Central memory CD8-positive, alpha-beta T cell (primary cell): ENCODE measurements at places on chromosomes 3 and 15.

- no peak for DNase-seq
These were observed 654 bp downstream of the RUBCN start for GRCh38 chr3:197736010-197736490.

DNA sequence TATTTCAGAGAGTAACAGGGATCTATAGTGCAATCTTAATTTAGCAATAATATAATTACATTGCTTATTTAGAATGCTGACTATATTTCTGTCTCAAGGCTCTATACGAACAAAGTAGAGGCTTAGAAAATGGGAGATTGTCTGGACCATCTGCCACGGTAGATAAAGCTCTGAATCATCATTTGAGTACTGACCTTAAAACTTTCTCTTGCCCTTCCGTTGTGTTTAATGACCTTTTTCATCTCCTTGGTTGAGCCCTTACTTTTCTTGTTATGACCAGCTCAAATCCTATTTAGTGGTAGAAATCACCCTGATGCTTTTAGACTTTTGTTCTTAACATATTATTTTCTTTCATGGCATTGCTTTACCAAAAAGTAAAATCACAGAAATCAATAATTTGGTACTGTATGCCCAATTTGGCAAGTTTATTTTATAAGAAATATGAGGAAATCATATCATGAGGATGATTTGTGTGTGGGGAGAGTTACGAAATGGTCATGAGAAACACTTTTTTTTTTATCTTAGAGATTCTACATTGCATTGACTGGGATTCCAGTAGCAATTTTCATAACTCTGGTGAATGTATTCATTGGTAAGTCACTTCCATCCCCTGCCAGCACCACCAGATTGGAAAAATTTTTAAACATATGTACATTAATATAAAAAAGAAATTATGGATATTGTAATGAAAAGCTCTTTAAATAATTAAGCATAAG is 11.0 kb downstream of the NDUFB5 start:
- DNase-seq: no peak

DNA sequence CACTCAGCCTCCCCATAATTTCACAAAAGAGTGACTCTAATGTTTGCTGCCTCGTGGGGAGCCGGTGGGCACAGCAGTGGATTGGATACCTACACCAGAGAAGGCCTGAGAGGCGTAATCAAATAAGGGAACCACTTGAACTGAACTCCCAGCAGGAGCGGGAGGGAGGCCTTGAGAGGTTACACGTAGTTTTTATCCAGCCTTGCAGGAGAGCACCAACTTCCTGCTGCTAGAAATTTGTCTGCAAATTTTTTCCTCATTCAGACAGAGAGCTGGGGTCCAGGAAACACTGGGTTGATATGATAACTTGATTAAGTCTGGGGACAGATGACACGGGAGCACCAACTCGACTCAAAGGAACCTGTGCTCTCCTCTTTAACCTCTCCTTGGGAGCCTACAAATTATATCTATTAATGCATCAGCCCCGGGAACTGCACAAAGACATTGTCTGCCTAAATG is 69.8 kb downstream of the HES1 start:
- no peak for DNase-seq

DNA sequence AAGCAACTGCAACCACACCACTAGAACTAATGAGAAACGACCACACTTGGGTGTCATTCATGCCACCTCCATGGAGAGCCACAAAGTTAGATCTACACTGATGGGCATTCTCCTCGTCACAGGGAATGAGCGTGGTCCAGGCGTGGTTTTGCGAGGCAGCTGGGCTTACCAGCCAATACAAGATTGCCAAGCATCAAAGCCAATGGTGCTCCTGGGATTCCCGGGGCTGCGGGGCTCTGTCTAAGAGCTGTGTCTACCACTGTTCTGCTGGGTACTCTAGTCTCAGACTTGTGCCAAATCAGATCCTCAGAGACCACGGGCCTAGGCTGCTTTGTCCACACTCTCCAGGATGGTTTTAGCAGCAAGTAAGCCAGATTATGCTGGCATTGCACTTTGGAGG is 43.8 kb downstream of the RAB6B start:
- DNase-seq: no peak

- DNase-seq: no peak
These were observed 3.6 kb upstream of the PRRT3 start for GRCh38 chr3:9955611-9956352.

DNA sequence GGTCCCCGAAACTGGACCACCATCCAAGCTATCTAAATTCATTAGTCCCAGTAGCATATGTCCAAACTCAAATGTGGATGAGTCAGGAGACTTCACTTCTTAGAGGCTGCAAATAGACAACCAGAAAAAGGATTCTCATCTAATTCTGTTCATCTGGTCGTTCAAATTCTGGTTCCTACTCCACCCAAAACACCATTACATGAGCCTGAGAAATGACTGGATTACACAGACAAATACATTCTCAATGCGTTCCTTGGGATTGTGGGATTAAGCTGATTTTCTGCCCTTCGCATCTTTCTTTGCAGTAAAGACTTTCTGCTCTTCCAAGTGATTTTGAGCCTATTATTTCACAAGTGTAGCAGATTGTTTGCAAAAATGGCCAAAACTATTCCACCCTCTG is 472.3 kb upstream of the PROK2 start:
- no peak for DNase-seq

GRCh38 chr15:89542369-89542768 is 32.9 kb upstream of the TICRR start:
- DNase-seq: no peak

DNA sequence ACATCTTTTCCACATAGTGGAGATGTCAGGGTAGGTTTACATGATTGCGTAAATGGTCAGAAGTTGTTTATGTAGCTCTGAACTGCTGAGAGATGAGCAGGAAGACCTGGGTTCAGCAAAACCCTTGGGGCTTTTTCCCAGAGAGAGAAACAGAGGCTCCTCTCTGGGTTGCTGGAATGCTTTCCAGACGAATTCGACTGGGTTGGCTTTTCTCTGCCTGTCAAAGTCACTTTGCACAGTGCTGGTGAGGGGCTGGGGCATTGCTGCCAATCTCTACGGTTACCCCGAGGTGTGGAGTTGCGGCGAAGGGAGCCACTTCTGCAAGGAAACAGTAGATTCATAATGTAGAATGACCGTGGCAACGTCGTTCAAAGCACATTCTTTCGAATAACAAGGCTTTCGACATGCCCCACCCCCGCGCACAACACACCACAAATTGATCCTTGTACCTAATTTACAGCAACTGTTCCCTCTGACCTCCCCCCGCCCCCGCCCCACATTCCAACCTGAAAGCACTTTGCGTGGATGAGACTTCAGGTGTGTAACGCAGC is 950 bp upstream of the CNTN4 start:
- DNase-seq: no peak

DNA sequence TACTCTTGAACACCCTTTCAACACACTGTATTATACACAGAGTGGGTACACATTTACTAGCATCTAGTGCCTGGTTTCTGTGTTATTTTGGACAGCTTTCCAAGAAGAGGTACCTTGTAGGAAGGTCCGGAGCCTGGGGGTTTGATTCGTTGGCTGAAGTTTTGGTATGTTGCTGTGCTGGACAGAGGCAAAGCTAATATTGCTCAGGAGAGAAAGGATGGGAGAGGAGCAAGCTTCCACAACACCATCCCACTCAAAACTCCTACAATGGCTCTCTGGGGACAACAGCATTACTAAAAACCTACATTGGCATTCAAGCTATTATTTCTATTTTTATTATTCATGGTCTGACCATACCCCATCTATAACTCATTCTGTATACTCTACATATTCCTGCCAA is 1.1 kb upstream of the LYSMD2 start:
- no peak for DNase-seq

GRCh38 chr3:159675285-159675684 is 313.4 kb upstream of the IL12A start:
- no peak for DNase-seq

- no peak for DNase-seq
These were observed 511.8 kb downstream of the EDEM1 start for GRCh38 chr3:5699313-5699712.

GRCh38 chr3:86793786-86794185 is 197.2 kb downstream of the VGLL3 start:
- DNase-seq: no peak

DNA sequence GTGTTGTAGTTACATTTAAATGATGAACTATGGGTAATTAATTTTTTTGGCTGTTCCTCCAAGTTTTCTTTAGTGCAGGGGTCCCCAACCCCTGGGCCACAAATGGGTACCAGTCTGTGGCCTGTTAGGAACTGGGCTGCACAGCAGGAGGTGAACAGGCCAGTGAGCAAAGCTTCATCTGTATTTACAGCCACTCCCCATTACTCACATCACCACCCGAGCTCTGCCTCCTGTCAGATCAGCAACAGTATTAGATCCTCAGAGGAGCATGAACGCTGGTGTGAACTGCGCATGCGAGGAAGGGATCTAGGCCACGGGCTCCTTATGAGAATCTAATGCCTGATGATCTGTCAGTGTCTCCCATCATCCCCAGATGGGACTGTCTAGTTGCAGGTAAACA is 75.9 kb upstream of the RPL35A start:
- no peak for DNase-seq

- peak; percentile 59 for DNase-seq
These were observed 14.3 kb downstream of the KAT2B start for GRCh38 chr3:20054549-20054987.

- no peak for DNase-seq
These were observed 232.4 kb downstream of the RBMS3 start for GRCh38 chr3:29513236-29513635.

- peak; percentile 68 for DNase-seq
These were observed 62.7 kb upstream of the KLF13 start for GRCh38 chr15:31263751-31264558.

DNA sequence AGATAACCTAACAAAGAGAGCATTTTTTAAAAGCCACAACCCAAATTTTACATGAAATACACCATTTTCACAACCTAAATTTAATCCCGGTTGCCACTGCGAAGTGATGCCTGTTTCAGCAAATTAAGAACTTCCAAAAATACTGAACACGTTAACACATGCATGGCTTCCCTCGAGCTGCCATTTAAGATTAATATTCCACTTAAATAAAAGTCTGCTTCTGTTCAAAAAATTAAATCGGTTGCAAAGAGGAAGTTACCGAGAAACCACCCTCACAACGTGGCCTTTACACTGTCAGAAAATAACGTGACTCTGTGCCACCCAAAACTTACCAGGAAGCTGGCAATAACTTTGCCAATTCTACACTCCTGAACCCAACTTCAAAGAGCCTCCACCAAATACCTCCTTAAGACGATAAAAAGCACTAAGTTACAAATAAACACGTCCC is 1.2 kb downstream of the TBL1XR1 start:
- no peak for DNase-seq

- DNase-seq: no peak
These were observed 52.7 kb downstream of the RARB start for GRCh38 chr3:25480811-25481210.

DNA sequence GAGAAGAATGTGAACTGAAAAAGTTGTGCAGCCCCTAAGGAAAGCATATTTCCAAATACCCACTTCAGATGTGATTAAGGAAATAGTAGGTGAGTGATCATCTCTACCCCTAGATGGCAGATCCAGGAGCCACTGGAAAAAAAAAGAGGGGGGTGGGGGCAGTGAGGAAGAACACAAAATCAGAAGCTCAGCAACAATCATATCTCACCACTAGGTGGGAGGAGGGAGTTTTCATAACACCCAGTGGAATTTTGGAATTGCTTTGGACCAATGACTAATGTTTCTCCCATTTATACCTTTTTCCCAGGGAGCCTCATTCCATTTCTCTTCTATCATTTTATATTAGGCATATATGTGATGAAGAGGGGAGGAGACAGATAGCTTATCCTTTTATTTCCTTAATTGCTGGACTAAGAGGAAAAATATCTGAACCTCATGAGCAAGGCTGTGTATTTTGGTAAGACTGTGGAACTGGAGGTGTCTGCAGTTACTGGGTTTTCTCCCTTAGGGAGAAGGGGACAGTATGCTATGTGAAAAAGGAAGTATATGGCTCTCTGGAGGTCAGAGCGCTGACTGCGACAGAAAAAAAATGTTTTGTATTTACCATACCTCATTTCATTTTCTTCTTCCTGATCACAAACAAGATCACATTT is 363.4 kb downstream of the GAP43 start:
- no peak for DNase-seq

- no peak for DNase-seq
These were observed 58.1 kb downstream of the DCBLD2 start for GRCh38 chr3:98843266-98843959.

- DNase-seq: no peak
These were observed at the start of gene CADPS for GRCh38 chr3:62874711-62875557. Gene CADPS (minus strand): TSS chr3:62875416. CDS start chr3:62875029, 387 bp downstream.

- no peak for DNase-seq
These were observed 635.6 kb upstream of the ALCAM start for GRCh38 chr3:104731074-104731473.

GRCh38 chr15:64515196-64515595 is 54.8 kb downstream of the ZNF609 start:
- no peak for DNase-seq

DNA sequence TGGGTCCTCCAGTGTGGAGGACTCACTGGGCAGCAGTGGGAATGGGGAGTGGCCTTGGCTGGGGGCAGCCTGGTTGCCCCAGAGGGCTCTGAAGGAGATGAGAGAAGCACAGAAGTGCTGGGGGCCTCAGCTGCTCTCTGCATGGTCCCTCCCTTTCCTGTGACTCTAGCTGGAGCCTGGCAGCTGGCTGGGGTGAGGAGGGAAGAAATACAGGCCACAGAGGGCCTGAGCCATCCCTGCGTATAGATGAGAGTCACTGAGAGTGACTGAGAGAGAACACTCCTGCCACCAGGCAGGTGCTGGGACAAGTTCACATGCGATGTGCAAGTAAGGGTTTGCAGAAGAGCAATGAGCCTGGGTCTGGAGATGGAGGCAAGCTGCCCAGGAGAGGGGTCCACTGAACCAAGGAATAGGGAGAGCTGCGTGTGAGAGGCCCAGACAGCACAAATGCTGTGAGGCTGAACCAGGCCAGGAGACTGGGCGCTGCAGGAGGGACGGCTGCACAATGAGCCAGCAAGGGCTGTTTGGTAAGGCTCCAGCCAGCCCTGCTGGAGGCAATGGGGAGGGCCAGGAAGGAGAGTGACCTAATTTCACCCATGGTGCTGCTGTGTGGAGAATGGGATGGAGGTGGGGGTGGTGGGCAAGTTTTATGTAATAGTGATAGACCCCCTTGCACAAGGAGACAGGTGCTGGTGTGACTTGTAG is 87.2 kb downstream of the CLSTN2 start:
- no peak for DNase-seq
